ENCODE measurements at places on chromosomes 5 and 9.

- DNase-seq: no peak
Measured at GRCh38 chr9:135347461-135347860, 132.1 kb upstream of the PPP1R26 start.

GRCh38 chr5:178325679-178326373, 93.2 kb upstream of the PHYKPL start:
- DNase-seq: no peak

GRCh38 chr5:76154009-76154690, 71.0 kb downstream of the SV2C start:
- no peak for DNase-seq

DNA sequence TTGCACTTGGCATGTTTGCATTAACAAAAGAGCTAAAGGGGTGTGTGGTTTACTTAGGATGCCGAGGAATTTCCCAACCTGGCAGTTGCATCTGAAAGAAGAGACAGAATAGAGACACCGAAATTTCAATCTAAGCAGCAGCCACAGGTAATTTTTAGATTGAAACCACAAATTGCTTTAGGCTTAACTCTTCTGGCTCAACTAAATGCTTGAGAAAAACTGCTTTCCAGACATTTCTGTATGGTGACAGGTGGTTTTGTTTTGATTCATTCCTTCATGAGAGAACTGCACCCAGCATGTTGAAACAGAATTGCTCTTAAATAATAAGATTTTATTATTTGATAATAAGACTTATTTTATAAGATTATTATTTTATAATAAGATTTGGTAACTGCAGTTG, 21.5 kb downstream of the SECISBP2 start:
- DNase-seq: no peak

GRCh38 chr9:16637218-16637617, 233.3 kb downstream of the BNC2 start:
- no peak for DNase-seq

DNA sequence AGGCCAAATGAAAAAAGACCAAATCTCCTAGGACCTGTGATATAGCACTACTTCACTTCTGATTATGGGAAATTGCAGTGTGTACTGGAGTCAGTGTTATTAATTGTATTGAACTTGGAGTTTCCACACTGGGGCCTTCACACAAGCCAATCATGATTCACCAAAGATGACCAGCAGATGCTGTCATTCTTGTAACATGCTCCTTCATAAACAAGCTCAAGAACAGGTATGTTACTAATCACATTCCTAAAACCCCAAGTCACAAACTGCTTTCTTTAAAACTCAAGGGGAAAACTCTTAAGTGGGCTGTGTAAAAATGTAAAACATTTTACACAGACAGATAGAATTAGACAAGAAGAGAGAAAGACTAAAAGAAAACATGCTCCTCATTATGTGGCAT, 5.6 kb downstream of the KLHL3 start:
- DNase-seq: no peak

GRCh38 chr5:158513490-158514318, 586.0 kb downstream of the EBF1 start:
- no peak for DNase-seq

GRCh38 chr5:174852143-174852542, 127.8 kb downstream of the MSX2 start:
- no peak for DNase-seq

- DNase-seq: no peak
Measured at GRCh38 chr9:76037587-76038225, 147.2 kb downstream of the PCSK5 start.

GRCh38 chr9:137764171-137764671, 113.4 kb upstream of the CACNA1B start:
- DNase-seq: no peak

DNA sequence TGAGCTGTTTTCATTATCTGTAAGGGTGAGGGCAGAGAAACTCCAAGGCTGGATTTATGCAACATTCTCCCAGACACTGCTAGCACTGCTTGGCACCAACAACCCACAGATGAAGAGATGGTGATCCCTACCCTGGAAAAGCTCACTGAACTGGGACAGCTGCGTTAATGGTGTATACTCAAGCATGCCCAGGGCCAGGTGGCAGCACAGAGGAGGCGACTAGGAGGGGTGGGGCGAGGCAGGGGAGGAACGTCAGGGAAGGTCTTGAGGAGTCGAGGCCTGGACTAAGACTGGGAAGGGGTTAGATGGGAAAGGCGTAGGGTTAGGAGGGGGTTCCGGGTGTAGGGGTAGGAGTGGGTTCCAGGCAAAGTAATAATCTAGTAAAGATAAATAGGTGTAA, 73.1 kb upstream of the TBC1D9B start:
- DNase-seq: no peak

GRCh38 chr5:179495906-179496455, 54.4 kb upstream of the RUFY1 start:
- no peak for DNase-seq

- DNase-seq: peak; percentile 21
Measured at GRCh38 chr5:159907689-159908590, 8.3 kb upstream of the ADRA1B start.

DNA sequence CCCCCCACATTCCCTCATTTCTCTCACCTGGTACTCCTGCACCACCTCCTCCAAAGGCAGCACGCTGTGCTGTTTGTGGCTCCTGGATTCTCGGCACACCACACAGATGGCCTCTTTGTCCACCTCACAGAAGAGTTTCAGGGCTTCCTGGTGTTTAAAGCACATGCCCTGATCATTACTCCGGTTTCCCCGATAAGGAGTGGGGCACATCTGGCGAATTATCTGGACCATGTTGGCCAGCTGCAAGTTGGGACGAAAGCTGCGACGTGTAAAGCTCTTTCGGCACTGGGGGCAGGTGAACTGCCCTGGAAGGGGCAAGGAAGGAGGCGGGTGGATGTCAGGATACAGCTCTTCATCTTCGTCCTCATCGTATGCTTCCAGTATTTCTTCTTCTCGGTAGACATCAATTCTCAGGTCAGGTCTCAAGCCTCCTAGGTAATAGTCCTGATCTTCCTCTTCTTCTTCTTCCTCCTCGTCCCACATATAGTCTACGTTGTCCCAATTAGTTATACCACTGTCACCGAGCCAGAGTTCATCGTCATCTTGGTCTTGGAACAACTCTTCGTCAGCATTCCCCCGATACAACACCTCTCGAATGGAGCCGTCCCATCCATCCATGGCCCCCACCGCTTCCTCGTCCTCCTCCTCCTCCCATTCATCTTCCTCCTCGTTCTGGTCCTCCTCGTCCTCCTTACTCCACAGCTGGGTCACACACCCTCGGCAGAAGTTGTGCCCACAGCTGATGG, 796 bp downstream of the TRIM52 start:
- no peak for DNase-seq

DNA sequence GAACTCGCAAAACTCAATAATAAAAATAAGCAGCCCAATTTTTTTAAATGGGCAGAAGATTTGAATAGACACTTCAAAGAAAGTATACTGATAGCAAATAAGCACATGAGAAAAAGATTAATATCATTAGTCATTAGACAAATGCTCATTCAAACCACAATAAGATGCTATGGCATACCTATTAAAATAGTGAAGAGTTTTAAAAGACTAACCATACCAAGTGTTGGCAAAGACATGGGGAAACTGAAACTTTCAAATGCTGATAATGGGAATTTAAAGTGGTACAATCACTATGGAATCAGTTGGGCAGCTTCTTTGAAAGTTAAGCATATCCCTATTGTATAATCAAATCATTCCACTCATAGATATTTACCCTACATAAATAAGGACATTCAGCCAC, 26.6 kb upstream of the ORM1 start:
- no peak for DNase-seq

- DNase-seq: peak; percentile 84
Measured at GRCh38 chr5:34436761-34437501, 219.2 kb upstream of the RAI14 start.

- no peak for DNase-seq
Measured at GRCh38 chr9:102403514-102403913, 591.6 kb upstream of the CYLC2 start.

- DNase-seq: no peak
Measured at GRCh38 chr5:164721656-164722055, 1216.2 kb downstream of the MAT2B start.

GRCh38 chr5:168219515-168220410, 71.7 kb upstream of the WWC1 start:
- peak; percentile 87 for DNase-seq

GRCh38 chr9:115593587-115594091, 475.7 kb upstream of the TNC start:
- DNase-seq: peak; percentile 50

GRCh38 chr9:113668061-113668460, 204.5 kb downstream of the RGS3 start:
- no peak for DNase-seq

- no peak for DNase-seq
Measured at GRCh38 chr5:165559645-165560044, 2054.2 kb downstream of the MAT2B start.

GRCh38 chr9:19785230-19785629, 3.6 kb downstream of the SLC24A2 start:
- DNase-seq: no peak

GRCh38 chr5:4294878-4295277, 699.2 kb downstream of the IRX1 start:
- DNase-seq: no peak

GRCh38 chr5:35359859-35360258, 129.6 kb upstream of the PRLR start:
- no peak for DNase-seq

- DNase-seq: no peak
Measured at GRCh38 chr5:138573949-138574670, 1.1 kb downstream of the HSPA9 start.

GRCh38 chr5:73327908-73328455, 120.6 kb downstream of the FOXD1 start:
- peak; percentile 23 for DNase-seq

DNA sequence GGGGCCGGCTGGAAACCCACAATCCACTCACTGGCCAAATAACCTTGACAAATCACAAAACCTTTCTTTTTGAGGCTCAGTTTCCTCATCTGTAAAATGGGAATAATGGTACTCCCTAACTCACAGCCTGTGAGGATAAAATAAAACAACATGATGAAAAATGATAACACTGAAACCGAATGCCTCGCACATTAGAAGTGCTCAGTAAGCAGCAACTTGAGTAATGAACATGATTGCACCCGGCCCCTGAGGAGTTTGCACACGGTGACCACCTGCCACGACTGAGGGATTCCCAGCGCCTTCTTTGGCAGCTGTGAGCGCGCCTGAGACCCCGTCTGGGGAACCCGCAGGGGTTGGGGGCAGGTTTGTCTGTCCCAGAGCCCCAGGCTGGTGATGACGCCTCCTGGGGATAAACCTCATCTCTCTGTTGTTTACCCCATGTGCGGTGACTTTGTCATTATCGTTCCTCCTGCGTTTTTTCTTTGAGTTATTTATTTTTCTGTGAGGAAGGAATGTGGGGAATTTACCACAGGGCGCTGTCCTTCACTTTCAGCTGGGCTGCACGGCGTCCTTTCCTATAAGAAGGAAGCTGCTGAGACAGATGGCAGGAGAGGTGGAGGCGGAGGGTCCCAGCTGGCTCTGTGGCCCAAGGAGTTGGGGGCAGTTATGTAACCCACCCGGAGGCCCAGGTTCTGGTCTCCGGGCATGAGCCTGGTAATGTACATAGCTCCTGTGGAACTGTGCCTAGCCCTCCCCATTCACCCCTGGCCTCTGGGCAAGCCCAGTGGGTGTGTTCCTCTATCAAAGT, 3.0 kb upstream of the SYNPO start:
- peak; percentile 96 for DNase-seq

GRCh38 chr5:148864113-148864841, 37.9 kb downstream of the ADRB2 start:
- DNase-seq: no peak

- no peak for DNase-seq
Measured at GRCh38 chr9:75653335-75653734, 237.1 kb upstream of the PCSK5 start.

GRCh38 chr9:134399435-134400056, 73.3 kb downstream of the RXRA start:
- DNase-seq: no peak

GRCh38 chr5:52757527-52757926, 30.2 kb upstream of the ITGA1 start:
- DNase-seq: no peak

- no peak for DNase-seq
Measured at GRCh38 chr5:159883522-159883950, 32.7 kb upstream of the ADRA1B start.

DNA sequence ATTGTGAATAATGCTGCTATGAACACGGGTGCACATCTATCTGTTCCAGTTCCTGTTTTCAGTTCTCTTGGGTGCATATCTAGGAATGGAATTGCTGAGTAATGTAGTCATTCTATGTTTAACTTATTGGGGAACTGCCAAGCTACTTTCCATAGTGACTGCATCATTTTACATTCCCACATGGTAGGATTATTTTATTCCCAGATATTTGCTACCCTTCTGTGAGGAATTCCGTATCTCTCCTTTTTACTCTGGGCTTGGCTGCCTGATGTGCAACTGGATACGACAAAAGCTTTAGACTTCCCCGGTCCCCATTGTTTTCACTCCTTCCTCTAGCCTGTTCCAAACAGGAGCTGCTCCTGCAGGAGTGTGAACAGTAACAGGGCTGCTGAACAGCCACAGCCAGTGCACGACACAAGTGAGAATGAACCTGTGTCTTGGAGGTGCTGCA, 7.2 kb downstream of the TAS2R1 start:
- peak; percentile 71 for DNase-seq

DNA sequence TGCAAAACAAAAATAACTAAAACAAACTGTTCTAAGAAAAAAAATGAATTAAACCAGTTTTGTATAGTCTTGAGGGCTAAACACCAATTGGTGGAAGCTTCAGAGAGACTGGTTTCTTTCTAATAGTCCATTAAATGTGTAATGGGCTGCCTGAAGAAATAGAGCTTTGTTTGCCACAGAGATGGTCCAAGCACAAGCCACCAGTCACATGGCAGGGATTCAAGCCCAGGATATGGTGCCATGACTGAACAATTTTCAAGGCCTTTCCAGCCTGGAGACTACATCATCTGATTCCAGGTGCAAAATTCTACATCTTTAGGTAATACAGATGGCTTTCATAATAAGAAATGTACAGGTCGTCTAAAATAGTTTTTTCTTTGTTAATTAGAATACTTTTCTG, 355.3 kb downstream of the NR2F1-AS1 start:
- DNase-seq: no peak

- DNase-seq: peak; percentile 21
Measured at GRCh38 chr5:13566871-13567339, 377.6 kb downstream of the DNAH5 start.

GRCh38 chr9:102445181-102445747, 549.9 kb upstream of the CYLC2 start:
- no peak for DNase-seq

GRCh38 chr5:164060786-164061355, 555.5 kb downstream of the MAT2B start:
- no peak for DNase-seq
